ENCODE measurements at places on chromosomes 16 and 17. TPM values are rescaled to one million over a fixed set of nuclear protein-coding genes. Genes with fewer than 3 reads are reported as not detected.

The MPP3 gene
- polyA plus RNA-seq: not detected

- DNase-seq: no peak
Measured at GRCh38 chr17:64423881-64424280, 25.0 kb upstream of the MILR1 start.

The GSDMA gene
- polyA plus RNA-seq: 1.1 TPM

GRCh38 chr17:11121341-11121985 lies 119.5 kb upstream of the SHISA6 start:
- DNase-seq: no peak

- no peak for DNase-seq
Measured at GRCh38 chr17:28973425-28973824, 22.1 kb upstream of the PHF12 start.

DNA sequence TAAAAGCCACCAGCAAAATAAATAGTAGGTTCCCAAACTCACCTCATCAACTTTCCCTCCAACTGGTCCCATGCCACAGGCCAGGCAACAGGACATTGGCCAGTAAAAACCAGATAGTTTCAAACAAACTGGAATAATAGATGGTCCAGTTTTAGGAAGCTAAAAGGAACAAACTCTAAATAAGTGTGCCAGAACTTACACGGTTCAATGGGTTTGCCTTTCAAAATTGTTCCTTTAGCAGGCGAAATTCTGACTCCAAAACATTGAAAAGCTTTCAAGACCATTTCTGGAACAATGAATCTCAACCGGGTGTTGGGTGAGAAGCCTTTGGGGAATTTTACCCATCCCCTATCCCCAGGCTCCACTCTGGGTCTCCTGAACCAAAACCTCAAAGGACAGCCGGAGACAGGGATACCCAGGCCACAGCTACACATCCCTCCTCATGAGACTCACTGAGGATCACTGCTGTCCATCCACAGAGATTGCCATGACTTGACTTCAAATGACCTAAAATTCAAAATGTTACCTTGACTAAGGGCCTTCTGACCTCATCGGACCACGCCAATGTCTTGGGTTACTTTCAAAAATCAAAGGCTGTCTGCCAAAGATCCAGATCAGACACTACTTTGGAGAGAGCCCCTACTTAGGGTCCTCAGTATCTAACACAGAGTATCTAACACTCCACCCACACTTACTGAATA lies 13.0 kb downstream of the AXIN2 start:
- no peak for DNase-seq

DNA sequence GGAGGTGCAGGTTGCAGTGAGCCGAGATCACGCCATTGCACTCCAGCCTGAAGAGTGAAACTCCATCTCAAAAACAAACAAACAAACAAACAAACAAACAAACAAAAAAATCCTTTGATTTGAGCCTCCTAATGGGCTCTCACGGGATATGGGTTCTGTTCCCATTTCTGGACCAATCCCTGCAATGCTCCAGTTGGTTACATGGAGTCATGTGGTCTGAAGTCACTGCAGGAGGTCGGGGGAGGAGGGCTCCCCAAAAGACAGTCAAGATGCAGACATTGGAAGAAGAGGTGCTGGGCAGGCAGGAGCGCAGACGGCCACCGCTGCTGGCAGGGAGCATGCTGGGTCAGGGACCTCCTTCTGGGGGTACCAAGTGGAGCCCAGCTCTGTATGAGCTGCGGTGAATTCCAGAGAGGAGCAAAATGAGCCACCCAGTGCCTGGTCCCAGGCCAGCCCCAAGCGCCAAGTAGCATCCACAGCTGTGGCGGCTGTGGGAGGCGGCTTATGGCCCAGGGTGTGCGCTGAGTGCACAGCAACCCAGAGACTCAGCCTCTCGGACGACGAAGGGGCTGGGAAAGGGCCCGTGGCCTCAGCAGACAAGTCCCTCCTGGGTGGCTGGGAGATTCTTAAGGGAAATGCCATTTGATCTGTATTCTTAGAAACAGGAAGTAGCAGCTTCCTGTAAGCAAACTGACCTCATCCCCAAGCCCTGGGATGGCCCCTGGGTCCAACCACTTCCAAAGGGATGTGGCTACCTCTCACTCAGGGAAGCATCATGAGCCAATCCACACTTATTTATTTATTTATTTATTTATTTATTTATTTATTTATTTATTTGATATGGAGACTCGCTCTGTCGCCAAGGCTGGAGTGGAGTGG lies 19.6 kb upstream of the ATP2A3 start:
- no peak for DNase-seq

The CHAD gene
- not detected for polyA plus RNA-seq

- no peak for DNase-seq
Measured at GRCh38 chr17:385178-385835, 32.7 kb upstream of the RPH3AL start.

GRCh38 chr16:83301971-83302370 lies 505.8 kb upstream of the HSBP1 start:
- DNase-seq: no peak

All from CD4-positive, alpha-beta memory T cell (primary cell).